ENCODE measurements at places on chromosomes 3 and 15. TPM values are rescaled to one million over a fixed set of nuclear protein-coding genes. Genes with fewer than 3 reads are reported as not detected.

The PIGBOS1 gene
- 20.8 TPM for total RNA-seq

The KCTD6 gene
- total RNA-seq = 10.0 TPM

The ISG20 gene
- 383 TPM for total RNA-seq

The SGO1 gene
- 12.1 TPM for total RNA-seq

The NDN gene
- total RNA-seq = 23.5 TPM

The GOLGA8T gene
- not detected for total RNA-seq

The PRR20G gene
- not detected for total RNA-seq

The MAGEL2 gene
- 0.15 TPM for total RNA-seq

The NOX5 gene
- total RNA-seq = 0.11 TPM

Data from A375 (cell line).